Stimulated activated CD4-positive, alpha-beta T cell treated with anti-CD3 and anti-CD28 coated beads, Interleukin-4, amount 100 ng/mL, for 24 hours (primary cell): ENCODE measurements at places on chromosomes 6 and 20.
A peak's percentile ranks its signal among the peaks of the same experiment; 100 is the strongest.

DNA sequence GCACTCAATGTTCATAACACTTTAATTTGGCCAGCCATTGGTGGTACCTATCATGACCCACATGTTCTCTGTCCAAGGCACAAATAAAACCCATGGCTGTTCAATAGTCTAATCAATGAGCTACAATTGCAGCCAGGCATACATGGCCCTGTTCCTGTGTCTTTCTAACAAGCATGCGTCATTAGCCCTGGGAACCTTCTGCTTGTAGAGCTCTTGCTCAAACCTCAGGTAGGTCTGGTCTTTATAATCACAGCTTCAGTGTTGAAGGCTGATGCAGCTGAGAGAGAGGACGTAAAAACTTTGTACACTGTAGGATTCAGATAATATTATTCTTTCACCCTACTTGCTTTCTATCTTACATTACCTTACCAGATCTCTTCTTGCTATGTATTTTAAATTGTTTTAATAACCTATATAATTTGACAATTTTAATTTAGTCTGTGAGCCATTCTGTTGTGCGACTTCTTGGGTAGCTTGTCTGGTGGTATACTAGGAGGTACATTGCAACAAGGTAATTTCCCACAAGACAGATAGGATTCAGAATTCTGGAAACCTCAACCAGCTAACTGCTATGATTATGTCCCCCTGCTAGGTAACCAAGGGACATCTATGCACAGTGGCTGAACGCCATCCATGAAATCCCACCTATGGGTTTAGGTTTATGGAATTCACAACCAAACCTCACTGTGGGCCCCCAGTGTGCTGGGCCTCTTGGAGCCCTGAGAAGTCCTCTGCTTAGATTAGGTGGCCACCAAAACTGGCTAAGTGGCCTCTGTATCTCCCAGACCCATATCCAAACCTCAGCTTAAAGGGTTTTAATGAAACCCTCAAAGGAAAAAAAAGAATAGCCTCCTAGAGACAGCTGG lies 55.4 kb upstream of the RIPOR2 start:
- no peak for DNase-seq

DNA sequence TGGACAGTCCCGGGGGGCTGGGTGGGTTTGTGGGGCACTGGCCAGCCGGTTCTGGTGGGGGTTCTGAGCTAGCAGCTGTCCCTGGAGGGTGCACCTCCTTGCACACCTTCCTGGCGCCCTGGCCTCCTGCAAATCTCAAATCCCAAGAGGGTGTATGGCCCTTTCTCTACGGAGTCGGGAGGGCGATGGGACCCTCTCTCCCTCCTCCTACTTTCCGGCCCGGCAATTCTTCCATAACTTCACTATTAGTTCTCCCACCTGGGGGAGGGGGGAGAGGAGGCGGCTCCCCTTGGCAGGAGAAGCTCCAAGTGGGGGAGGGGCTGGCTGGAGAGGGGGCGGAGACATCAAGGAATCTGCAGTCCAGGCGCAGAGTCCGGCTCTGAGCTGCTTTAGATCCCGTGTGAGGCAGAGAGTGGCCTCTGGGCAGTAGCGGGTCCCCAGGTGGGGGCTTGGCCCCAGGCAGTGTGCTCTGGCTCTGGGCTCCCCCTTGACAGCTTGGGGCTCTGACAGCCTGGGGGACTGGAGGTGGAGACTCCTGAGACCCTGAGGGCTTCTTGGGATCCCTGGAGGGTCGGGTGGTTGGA lies 1.4 kb upstream of the LAMA5 start:
- no peak for DNase-seq

- no peak for DNase-seq
These were observed 181.2 kb upstream of the JAG1 start for GRCh38 chr20:10854976-10855375.

GRCh38 chr20:33656783-33657703 lies 5.1 kb upstream of the C20orf144 start:
- DNase-seq = no peak

DNA sequence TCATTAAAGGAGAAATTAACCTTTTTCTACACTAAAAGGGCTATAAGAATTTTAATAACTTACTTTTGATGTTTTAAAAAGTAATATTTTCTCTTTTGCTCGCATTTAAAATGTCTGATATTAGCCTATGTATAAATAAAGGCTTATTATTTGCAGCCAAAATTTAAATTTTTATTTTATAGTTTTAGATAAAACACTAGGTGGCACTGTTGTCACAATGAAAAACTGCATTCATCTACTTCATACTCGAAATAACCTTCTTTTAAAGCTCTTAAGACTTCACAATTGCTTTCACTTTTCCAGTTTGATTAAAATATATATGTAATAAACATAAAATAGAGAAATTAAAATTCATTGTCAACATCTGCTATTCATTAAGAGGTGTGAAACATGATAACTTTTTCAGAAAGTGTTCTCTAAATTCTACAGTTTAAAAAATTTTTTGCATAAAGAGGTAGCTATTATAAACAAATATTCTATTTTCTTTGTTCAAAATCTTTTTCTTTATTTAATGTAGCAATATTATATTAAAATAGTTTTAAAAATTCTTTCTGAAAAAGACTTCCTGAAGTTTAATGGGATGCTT lies 78.8 kb upstream of the DEFB112 start:
- DNase-seq = no peak

DNA sequence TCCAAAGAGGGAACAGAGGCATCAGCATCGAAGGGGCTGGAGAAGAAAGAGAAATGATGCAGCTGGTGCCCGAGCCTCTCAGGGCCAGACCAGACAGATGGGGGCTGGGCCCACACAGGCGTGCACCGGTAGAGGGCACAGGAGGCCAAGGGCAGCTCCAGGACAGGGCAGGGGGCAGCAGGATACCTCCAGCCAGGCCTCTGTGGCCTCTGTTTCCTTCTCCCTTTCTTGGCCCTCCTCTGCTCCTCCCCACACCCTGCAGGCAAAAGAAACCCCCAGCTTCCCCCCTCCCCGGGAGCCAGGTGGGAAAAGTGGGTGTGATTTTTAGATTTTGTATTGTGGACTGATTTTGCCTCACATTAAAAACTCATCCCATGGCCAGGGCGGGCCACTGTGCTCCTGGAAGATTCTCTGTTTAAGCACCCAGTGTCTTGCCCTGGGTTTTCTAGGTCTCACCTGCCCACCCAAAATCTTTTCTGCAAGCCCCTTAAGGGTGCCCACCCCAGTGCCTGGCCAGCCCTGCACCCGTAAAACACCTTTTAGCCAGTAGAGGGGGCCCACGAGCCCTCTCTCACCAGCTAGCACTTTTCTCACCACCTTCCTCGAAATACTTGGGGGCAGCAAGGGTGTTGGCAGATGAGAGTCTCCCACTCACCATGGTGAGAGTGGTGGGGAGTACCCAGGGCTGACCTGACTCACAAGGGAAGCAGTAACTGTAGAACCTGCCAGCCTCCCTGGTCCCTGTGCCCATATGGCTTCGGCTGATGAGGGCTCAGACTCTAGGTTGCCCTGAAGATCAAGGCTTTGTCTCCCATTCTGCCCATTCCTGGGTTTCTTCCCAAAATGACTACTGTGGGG lies 35.7 kb upstream of the ID1 start:
- DNase-seq = peak; percentile 72

DNA sequence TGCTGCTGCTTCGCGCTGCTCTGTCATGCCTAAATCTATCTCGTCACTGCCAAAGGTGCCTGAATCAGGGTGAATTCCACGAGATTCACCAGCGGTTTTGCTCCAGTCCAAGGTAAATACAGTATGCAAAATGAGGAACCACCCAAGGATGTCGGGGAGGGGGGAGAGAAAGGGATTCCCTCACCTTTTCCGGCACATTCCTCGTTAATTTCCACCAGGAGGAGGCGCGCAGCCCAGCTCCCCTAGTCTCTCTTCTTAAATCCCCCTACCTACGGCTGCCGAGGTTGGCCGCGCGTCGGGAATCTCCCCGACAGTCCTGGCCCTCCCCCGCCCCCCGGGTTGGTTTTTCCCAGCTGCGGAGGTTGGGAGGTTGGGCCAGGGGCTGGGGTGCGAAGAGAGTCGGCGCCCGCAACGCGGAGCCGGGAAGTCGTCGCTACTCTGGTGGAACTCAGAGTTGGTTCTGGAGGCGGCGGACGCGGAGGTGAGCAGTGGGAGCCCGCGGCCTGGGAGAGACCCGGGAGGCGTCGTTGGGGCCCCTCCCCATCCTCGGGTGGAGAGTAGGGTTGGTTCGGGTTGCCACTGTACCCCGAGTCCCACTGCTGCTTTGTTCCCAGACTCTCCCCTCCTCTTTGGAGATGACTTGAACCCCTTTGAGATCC lies at the start of gene TPBG:
Gene TPBG, plus strand, starts transcription at position 390 of the 659 bp plus-strand sequence. CDS start 1,145 bp downstream, outside the sequence.
- peak; percentile 4 for DNase-seq

GRCh38 chr6:17491416-17492142 lies 98.2 kb downstream of the CAP2 start:
- DNase-seq = no peak

DNA sequence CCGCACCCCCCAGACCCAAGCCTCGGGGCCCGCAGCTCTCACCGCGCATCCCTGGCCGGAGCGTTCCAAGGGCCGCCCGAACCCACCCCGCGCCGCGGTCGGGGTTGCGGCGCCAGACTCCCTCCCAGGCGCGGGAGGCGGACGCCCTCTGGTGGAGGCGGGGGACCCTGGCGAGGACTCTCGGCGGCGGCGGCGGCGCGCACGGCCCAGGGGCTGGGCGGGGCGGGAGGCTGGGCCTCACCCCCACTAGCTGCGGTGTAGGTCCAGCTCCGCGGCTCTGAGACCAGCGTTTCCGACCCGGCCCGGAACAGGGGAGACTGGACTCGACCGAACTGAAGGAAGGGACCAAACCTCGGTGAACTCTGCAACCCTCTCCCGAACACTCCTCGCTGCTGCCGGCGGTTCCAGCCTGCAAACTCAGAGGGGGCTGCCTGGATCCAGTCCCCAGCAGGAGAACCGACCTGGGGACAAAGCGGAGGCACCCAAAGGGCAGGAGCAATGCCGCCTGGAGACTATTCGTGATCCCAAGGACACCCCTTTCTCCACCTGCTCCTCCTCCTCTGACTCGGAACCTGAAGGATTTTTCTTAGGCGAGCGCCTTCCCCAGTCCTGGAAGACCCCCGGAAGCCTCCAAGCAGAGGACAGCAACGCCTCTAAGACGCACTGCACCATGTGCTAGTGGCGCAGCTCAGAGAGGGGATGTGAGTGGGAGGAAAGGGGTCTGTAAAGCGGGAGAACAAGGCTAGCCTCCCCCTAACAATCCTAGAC lies 859 bp upstream of the TOMM6 start:
- peak; percentile 88 for DNase-seq

DNA sequence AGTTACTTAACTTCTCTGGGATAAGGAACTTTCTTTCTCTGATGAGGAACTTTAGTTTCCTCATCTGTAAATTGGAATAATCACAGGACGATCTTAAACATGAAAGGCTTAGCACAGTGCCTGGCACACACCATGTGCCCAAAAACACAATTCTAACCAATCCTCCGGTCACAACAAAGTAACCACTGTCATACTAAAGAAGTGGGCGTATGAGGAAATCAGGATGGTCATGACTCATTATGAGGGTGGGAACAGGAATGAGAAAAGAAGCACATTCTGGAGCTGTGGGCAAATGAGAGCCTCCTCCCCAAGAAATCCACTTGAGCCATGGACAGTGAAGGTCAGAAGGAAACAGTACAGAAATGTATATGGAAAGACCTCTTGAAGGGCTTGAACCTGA lies 82.9 kb downstream of the LRFN2 start:
- DNase-seq = no peak

- DNase-seq = no peak
These were observed 7.8 kb downstream of the ADTRP start for GRCh38 chr6:11770546-11771466.

GRCh38 chr6:71721642-71722041 lies 164.7 kb upstream of the RIMS1 start:
- DNase-seq = no peak

DNA sequence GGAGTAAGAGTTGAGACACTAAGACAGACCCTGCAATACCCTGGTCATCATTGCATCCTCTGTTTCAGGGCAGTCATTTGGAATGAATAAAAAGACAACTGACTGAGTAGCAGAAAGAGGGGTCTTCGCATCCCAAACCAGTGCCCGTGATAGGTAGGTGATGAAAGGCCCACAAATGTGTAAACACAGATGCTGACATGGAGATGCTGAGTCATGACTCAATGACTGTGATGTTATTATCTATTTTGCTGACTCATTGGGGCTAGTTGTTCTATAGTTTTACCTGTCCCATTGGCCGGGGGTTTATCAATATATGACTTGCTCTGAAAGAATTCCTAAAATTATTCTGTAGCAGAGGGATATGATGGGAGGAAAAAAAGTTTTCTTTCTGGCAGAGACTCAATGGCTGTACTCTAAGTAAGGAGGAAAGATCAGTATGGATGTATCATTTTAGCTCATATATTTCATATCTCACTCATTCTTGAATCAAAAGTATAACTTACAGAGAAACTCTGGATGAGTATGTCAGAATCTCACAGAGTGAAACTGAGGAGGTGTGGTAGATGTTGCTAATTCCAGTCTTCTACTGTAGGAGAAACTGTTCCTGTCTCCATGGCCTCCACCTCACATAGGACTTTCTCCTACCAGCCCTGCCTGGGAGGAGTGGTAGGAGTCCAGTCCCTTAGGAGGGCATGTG lies 119.9 kb upstream of the PREP start:
- no peak for DNase-seq

GRCh38 chr6:52457096-52457495 lies 37.0 kb downstream of the EFHC1 start:
- no peak for DNase-seq

DNA sequence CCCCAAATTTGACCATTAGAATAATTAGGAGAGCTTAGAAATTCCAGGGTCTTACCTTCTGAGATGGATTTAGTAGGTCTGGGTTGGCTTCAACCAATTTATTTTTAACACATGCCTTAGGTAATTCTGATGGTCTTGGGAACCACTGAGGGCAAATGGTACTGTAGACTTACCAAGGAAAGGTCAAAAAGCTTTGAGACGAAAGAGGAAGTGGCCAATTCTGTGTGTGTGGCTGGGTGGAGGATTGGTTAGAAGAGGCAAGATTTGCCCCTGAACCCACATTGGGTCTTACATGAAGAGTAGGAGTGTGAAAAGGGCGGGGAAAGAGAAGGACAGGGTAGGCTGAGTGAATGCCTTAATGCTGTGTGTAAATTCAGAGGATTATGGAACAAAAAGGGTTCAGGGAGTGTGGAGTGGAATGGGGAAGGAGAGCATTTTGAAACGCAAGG lies 2.7 kb downstream of the ITCH start:
- no peak for DNase-seq

- no peak for DNase-seq
These were observed 30.9 kb upstream of the RBM24 start for GRCh38 chr6:17250237-17250636.

DNA sequence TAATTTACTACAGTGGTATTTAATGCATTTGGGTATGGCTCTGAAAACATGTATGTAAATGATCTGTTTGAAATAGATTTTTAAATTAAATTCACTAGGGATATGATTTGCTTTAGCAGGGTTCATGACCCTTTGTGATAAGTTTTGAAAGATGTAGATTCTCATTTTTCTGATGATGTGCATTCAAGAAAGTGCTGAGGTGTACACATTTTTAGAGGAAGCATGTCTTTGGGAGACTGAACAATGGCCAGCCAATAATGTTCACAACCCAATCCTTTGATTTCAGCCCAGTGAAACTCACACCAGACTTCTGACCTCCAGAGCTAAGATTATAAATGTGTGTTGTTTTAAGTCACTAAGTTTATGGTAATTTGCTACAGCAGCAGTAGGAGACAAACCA lies 71.1 kb downstream of the TMEM244 start:
- no peak for DNase-seq
